ENCODE measurements at places on chromosomes 16 and 17.

GRCh38 chr16:117379-118365 is 20.8 kb downstream of the NPRL3 start:
- DNase-seq = no peak

- DNase-seq = peak; percentile 84
Measured at GRCh38 chr17:980406-981291, 1.1 kb upstream of the NXN start.

GRCh38 chr16:16025214-16025968 is 76.0 kb downstream of the ABCC1 start:
- peak; percentile 96 for DNase-seq

- DNase-seq = peak; percentile 88
Measured at GRCh38 chr17:31877911-31878702, 19.1 kb upstream of the COPRS start.

DNA sequence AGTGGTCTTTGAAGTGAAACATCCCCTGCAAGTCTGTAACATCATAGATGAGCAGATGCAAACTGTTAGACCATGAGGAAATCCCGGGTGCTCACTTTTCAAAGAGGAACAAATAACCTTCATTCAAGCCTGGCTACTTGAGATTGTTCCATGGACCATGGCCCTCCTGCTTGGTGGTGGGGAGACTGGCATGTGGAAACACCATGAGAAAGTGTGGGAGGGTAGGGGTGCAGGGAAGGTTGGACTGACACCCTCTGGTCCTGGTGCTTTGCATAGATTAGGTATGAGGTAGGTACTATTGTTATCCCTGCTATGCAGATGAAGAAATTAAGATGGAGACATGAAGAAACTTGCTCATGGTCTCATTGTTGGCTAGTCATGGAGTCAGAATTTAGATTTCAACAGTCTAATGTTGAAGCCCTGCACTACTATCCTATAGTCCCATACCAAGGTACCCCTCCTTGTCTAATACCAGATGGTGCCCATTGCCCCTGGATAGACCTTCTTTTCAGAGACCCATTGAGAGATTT is 59.0 kb downstream of the SPACA3 start:
- DNase-seq = no peak

DNA sequence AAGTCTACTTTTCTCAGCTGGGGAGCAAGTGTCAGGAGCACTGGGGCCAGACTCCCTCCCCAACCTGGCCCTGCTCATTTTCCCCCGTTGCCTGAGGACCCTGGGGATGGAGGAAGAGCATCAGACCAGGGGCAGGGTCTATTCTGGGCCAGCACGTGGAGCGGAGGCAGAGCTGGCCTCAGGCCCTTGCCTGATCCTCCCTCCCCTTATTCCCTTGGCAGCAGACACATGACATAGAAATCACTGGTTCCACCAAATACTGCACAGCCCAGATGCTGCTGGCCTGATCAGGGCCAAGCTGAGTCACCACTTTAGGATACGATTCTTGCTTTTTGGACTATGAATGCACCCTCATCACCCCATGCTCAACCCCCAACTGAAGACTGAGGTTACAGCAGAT is 15.8 kb upstream of the AGRP start:
- no peak for DNase-seq

DNA sequence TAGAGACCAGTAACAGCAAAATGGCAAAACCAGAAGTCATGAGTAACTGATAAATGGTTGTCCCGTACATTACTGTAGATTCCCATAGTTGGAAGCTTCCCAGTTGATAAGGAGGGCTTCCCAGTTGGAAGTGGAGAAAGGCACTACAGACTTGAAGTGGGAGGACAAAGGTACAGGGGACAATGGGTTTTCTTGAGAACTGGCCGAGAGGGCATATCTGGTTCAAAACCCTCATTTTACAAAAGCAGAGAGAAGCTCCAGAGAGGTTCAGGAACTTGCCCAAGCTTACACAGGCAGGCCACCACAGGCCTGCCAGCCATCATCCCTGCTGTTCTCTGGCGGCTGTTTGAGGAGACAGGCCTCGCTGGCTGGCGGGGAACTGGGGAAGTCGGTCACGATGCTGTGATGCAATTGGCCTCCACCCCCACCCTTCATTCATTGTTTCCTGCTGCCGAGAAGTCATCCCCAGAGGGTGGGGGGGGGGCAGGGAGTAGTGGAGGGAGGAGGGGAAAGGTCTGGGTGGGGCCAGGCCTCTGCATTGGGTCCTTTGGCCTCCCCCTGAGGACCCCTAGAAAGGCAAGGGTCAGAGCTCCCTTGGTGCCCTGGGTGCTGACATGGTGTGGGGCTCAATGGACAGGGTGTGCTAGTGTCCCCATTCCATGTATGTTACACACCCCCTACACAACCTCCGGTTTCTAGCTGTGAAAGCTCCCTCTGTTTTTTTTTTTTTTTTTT is 3.0 kb downstream of the UBALD2 start:
- DNase-seq = peak; percentile 76

GRCh38 chr17:33945646-33946546 is 309.2 kb upstream of the CCL2 start:
- no peak for DNase-seq

DNA sequence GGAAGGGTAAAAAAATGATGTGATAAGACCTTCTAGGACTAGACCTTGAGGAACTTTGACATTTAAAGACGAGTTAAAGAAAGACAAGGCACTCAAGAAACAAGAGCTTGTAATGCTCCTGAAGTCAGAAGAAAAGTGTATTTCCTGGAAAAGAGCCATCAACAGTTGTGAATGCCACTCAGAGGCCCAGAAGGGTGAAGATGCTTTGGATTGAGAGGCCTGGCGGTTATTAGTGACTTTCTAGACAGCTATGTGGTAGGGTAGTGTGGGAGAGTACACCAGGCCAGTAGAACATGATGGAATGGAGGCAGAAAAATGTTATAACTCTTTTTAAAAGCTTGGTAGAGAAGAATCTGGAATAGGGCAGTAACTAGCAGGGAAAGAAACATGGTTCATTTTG is 34.1 kb upstream of the ANKFN1 start:
- no peak for DNase-seq

- DNase-seq = no peak
Measured at GRCh38 chr17:34312080-34312479, 7.2 kb upstream of the CCL8 start.

GRCh38 chr17:16492613-16493530 is 879 bp upstream of the LRRC75A start:
- DNase-seq = no peak

GRCh38 chr17:55962951-55963401 is 190.3 kb upstream of the ANKFN1 start:
- no peak for DNase-seq

DNA sequence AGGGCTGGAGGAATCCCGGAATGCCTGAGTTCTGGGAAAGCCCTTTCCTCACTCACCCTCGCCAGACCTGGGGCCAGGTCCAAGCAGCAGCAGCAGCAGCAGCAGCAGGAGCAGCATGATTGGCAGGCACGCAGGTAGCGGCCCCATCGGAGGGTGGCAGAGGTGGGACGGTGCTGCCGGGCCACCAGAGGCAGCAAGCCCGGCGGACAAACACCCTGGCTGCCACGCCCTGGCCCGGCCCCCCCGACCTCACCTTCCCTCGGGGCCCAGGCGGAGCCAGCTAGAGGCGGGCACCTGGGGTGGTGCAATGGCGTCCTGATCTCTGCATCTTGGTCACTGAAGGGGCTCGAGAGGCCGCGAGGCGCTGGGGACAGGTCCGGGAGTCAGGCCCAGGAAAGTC is 122.4 kb downstream of the LAT start:
- no peak for DNase-seq

DNA sequence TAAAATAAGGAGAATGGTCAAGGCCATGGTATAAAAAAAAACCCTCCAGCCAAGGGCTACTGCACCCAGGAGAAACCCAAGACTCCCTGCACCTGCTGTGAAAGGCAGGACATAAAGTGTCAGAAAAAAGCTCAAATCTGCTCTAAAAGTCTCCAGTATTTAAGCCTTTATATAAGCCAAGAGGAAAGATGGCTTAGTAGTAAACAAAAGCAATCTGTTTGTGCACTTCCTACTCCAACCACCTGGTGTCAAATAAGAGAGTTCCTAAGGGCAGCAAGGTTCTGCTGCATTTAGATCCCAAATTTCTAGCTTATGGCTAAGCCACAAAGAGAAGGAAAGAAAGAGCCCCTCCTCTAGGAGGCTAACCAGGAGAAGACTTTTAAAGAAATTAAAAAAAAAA is 20.6 kb downstream of the ACSM1 start:
- DNase-seq = no peak

GRCh38 chr16:1089822-1090619 is 6.0 kb downstream of the C1QTNF8 start:
- DNase-seq = no peak

- no peak for DNase-seq
Measured at GRCh38 chr16:78664811-78665772, 565.6 kb downstream of the WWOX start.
